ENCODE measurements at places on chromosomes 2 and 18.

- no peak for DNase-seq
These were observed 18.3 kb downstream of the CCT7 start for GRCh38 chr2:73252238-73253027.

DNA sequence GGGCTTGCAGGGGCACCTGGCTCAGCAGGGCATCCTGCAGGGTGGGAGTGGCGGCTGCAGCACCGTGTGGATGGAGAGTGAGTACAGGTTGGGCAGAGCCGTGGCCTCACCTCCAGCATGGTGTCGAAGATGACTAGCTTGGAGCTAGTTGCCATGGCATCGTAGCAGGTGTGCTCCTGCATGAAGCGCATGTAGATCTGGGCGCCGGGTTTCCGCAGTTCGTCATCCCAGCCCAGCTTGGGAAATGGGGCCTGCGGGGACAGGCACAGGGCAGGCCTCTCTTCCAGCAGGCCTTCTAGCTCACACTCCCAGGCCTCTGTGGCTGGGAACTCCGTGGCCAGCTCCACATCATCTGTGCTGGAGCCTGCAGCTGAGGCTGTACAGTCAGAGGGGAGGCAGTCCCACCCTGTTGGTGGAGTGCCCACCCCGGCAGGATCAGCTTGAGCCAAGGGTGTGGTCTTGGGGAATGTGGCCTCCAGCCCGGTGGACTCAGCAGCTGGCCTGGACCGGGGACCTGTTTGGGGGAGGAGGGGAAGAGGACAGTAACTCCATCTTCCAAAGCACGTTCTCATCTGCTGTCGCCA is 1.6 kb downstream of the PRKAG3 start:
- DNase-seq: no peak

DNA sequence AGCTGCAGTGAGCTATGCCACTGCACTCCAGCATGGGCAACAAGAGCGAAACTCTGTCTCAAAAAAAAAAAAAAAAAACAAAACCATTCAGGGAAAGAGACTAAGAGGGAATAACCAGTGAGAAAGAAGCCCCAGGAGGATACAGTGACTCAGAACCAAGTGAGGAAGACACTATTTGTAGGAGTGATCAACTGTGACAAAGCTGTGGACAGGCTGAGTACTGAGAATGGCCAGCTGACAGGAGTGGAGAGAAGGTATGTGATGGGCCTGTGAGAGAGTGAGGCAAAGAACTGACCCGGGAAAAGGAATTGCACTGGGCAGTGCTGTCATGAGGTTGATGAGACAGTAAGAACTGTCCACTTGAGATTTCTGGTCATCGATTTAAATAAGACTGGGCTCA is 6.7 kb upstream of the LCT start:
- no peak for DNase-seq

- no peak for DNase-seq
These were observed 2010.4 kb upstream of the LRRTM1 start for GRCh38 chr2:82314836-82315472.

DNA sequence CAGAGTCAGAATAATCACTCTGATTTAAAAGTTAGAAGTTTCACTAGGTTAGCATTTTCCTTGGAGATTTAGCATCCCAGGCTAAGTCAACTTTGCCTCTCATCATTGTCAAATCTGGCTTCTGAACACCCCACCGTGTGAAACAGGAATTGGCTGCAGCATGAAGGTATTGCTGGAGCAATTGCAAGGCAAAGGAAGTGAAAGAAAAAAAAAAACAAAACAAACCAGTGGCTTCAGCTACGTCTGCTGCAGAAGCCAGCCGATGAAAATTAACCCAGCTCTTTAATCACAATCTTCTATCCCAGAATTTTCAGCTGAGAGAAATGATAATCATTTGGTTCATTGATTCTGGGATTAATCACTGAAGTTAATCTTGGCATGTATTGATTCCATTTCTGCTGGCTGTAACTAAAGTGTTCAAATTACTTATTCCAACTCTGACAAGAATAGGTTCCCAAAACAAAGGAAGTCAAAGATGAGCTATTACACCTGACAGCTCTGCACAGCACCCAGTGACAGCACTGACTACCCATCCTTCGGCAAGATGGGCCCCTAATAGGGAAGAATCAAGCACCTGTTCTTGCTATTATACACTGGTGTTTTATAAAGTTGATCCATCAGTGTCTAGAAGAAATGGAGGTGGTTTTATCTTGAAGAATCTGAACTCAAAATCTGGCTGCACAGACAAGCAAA is 42.7 kb upstream of the REG3G start:
- no peak for DNase-seq

DNA sequence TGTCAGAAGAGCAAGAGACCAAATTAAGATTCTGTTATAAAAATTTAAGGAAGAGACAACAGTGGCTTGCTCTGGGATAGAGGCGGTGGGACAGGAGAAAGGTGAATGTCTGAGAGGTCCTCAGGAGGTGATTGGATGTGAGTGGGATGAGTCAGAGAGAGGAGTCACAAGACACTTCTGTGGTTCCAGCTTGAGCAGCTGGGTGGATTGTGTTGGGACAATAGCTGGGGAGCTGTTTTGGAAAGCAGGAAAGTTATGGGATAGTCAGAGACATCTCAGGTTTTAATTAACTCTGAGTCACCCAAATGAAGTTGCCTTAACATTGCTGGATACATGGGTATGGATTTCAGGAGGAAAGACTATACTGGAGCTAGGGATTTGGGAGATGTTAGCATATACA is 218.0 kb upstream of the TRIB2 start:
- DNase-seq: no peak

- DNase-seq: no peak
These were observed 35.3 kb downstream of the MROH2A start for GRCh38 chr2:233813236-233814055.

GRCh38 chr2:158905784-158906183 is 62.7 kb upstream of the TANC1 start:
- DNase-seq: no peak

- DNase-seq: no peak
These were observed 123.8 kb downstream of the NCKAP5 start for GRCh38 chr2:133444465-133444864.

- no peak for DNase-seq
These were observed 230.9 kb upstream of the RGPD4 start for GRCh38 chr2:107595749-107596148.

DNA sequence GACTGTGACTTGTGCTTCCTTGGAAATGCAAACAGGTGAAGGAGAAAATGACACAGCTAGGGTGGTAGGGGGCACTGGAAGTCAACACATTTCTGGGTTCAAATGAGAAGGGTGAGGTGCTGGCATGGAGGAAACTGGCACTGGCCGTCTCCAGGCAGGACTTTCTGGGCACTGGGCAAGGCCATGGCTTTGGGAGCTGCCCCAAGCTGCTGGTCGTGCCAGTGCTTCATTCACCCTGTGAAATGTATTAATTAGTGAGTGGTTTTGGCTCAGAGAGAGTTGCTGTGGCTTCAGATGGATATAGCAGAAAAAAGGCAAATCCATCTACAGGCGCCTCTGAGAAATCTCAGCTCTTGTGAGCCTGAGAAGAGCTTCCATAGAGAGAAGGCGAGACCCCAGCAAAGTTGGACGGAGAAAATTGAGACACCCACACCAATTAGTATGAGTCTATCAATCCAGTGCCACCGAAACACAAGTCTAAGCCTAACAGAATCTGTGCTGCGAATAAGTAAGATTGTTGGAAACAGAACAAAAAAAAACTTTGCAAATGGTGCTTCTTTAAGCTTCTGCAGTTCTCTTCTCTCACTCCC is 202.1 kb upstream of the TNP1 start:
- no peak for DNase-seq

DNA sequence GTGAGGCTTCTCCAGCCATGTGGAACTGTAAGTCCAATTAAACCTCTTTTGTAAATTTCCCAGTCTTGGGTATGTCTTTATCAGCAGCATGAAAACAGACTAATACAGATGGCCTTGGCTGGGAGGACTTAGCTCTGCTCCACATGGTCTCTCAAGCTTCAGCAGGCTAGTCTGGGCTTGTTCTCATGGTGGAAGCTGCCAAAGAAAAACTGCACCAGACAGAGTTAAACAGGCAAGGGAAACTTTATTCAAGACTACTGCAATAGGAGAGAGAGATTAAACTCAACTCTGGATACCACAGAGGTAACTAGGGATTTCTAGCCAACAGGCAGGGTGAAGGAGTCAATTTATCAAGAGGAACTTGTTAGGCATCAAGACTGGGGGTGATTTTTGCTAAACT is 142.1 kb downstream of the CABLES1 start:
- no peak for DNase-seq

DNA sequence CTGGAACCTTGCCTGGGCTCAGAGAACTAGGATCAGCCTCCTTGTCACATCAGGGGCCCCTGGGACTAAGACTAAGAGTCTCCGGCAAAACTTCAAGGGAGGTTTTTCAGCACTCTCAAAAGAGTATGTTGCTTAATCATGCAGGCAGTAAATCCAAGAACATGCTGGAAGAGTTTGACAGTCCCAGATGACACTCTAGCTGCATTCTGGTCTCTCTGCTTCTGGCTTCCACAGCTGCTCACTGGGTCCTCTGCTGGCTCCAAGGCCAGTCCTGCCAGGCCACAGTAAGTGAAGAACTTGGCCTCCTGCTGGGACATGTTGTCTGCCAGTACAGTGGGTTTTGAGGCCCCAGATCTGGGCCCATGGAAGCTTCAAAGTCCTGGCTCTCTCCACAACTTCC is 45.2 kb upstream of the IL1RL1 start:
- no peak for DNase-seq

DNA sequence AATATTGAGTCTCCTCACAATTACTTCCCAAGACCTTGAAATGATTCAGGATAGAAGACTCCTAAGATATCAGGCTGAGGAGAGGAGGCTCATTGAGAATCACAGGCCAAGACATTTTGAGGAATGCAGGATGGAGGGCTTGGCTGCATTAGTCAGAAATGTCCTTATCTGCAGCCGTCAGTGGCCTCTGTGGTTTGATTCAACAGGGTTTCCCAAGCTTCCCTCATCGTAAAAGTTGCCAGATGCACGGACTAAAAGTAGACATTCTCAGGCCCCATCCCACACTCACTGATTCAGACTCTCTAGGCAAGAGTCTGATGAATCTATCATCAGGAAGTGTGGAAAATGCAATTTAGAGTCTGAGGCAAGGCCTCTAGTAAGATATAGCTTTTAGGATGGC is 34.0 kb upstream of the TMEM178A start:
- no peak for DNase-seq

DNA sequence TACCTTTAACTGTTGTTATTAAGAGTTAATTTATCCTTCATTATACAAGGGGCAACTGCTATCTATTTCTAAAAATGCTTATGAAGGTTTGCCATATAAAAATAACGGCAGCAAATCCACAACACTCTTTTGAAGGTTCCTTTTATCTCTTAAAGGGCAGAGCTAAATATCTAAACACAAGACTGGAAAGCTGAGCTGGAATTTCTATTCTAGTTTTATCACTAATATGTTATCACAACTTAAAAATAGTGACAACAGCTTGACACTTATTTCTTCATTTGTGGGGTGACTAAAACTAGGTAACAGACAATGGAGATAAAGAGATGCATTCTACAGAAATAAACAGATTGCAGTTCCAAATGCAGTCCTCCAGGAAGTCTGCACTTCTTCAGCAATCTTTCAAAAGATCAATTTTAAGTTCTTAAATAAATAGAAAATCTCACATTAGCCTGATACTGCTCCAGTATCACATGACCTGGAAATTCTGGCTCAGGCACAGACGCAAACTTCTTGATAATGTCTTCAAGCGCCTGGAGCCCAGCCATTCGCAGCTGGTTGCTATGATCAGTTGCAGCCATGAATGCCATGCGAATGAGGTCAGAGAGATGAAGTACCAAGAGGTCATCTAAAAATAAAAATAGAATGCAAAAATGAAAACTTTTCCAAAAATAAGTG is 54.0 kb upstream of the STRN start:
- no peak for DNase-seq

DNA sequence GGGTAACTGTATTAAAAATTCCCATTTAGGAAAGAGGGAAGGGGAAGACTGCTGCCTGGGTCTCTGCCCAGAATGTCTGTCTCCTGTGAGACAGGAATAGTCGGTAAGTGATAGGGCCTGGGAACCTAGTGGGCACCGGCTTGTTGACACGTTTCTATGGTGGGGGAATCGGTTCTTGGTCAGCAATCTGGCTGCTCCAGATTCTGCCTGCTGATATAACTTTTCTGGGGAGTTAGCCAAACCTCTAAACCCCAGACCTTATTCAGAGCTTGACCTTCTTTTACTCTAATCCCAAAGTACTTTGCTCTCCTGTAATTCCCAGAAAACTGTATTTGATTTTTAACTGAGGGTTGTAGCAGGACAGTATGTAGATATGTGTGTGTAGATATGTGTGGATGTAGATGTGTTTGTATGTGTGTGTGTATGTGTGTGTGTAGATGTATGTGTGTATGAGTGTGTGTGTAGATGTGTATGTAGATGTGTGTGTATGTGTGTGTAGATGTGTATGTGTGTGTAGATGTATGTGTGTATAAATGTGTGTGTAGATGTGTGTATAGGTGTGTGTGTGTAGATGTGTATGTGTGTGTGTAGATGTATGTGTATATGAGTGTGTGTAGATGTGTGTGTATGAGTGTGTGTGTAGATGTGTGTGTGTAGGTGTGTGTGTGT is 61.8 kb upstream of the TXNDC2 start:
- no peak for DNase-seq

GRCh38 chr2:2045141-2045540 is 285.9 kb downstream of the MYT1L start:
- DNase-seq: no peak

DNA sequence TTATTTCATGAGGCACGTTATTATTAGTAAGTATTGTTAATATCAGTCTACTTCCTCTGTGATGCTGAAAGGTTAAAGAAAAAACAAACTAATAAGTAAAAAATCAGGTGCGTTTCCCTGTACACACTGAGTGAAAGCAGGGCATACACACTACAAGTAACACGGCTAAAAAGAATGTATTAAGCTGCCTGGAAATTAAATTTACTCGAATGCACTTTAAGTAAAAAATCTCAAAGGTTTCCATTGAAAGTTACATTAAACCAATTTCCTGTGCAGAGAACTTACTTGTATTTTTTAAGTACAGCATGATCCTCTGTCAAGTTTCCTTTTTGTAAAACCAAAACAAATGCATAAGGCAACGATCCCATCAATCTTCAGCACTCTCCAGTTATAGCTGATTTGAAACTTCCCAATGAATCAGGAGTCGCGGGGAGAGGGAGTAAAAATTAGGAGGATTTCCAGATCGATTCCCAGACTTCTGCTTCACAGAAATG is 633 bp downstream of the BCL2 start:
- no peak for DNase-seq

DNA sequence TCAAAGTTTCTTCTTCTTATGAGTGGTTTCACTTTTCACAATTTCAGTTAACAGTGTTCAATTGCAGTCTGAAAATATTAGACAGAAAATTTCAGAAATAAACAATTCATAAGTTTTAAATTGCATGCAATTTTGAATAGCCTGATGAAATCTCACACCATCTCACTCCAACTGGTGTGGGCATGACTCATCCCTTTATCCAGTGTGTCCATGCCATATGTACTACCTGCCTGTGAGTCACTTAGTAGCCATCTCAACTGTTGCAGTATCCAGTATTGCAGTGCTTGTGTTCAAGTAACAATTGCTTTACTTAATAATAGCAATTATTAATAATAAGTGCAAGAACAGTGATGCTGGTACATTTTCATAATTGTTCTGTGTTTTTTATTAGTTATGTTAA is 1202.5 kb downstream of the DSC3 start:
- DNase-seq: no peak

Data from T-helper 1 cell (primary cell).